ENCODE measurements at places on chromosomes 13 and 19.

GRCh38 chr13:58452123-58452623 lies 820.6 kb downstream of the PCDH17 start:
- no peak for DNase-seq

DNA sequence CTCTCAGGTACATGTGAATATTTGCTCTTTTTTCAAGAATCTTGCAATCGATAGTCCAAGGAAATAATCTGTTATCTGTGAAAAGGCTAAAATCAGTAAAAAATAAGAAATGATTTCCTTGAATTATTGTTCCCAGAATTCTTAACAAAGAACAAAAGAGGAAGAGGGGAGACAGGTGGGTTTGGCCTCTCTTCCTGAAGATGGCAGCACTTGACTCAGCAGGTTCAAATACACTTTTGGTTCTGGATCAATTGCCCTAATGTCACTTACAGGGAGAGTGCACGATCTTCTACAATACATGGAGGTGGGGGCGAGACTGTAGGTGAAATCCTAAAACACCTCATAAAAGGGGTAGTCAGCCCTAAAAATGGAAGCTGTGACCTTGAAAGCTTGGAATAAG lies 358.7 kb downstream of the IRS2 start:
- DNase-seq = no peak

DNA sequence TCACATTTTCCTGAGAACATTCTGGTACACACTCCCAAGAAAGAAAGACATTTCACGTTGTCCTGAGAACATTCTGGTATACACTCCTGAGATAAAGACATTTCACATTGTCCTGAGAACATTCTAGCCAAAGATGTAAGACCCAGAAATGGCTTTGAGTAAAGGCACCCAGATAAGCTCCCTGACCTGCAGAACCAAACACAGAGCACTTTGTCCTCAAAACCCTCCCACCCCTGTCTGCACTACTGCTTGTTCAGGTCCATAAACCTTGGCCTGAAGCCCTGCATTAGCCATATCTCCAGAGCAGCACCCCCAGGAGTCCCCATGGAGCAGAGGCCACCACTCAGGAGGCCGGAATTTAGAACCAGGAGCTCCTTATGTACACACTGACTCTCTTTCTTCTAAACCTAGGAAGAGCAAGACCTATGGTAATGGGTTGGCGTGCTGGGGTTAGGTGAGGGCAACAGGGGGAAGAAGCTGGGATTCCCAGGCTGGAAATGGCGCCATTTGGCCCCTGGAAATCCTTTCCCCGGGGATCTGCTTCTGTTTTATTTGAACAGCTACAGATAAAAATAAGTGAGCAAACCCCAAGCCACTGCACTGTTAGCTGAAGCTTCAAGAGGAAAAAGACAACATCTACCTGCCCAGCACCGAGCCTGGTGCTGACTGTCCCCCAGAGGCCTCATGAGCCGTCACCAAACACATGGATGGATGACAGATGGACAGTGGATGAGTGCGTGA lies 13.7 kb downstream of the GAS6 start:
- DNase-seq = no peak

GRCh38 chr13:31944262-31945160 lies 87.1 kb upstream of the FRY start:
- DNase-seq = no peak

DNA sequence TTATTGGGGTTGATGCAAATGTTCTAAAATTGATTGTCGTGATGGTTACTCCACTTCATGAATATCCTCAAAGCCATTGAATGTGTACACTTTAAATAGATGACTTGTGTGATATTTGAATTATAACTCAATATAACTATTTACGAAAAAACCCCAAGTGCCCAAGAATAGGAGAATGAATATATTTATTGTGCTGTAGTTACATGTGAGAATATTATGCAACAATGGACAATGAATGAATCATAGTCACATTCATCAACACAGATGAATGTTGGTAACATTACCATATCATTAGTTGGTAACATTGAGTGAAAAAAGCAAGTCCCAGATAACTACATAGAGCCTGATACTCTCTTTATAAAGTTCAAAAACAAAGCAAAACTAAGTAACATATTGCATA lies 127.8 kb upstream of the UBL3 start:
- DNase-seq = no peak

DNA sequence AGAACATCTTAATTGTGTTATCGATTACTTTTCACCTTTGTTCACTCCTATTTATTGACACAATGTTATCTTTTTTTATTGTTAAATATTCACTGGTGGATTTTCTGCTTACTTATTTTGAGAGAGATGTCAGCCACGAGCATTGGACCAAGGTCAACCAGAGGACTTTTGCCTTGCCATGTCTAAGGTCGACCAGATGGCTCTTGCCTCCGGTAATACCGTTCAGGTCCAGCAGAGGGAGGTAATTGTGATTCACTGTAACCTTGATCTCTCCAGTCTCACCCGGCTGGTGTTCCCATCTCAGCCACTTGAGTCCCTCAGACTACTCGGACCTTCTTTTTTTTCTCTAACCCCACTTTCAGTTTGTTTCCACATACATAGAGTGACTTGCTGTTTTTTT lies 1438.1 kb downstream of the UQCRFS1 start:
- peak; percentile 17 for DNase-seq

All from MG63 (cell line).